B cell (primary cell): ENCODE measurements at places on chromosomes 7 and 10.

DNA sequence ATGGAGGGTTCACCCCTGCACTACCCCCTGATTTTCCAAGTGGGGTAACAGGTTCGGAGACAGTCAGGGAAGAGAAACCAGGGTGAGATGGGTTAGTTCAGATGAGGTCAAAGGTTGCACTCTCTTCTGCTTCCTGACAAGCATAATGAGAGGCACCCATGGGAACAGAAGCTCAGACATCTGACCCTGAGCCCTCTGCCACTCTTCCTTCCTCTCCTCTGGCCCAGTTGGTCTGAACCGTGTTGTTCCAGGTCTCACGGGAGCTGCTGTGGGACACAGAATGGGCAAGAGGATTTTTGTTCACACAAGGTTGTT, 38.4 kb downstream of the DNAJB12 start:
- DNase-seq: peak; percentile 12

- DNase-seq: no peak
Measured at GRCh38 chr7:114986190-114987180, 64.6 kb downstream of the MDFIC start.

- no peak for DNase-seq
Measured at GRCh38 chr7:113094517-113095249, 8.1 kb upstream of the GPR85 start.

DNA sequence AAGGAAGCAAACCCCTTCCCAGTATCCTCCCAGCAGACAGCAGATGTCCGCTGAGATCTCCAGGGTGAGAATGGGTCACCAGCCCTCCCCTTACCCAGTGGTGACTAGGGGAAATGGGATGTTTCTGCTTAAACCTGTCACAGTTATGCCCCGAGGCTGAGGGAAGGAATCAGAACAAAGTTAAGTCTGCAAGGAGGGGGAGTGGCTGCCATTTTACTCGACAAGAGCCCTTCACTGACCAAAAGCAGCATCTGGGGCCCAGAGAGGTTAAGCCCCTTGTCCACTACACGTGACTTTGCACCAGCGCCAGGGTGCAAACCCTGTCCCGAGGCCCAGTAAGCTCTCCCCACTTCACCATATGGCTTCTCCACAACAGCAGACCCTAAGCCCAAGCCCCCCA, 4.6 kb upstream of the NANOS1 start:
- DNase-seq: no peak

- DNase-seq: peak; percentile 40
Measured at GRCh38 chr7:152313831-152314604, 121.8 kb downstream of the KMT2C start.

DNA sequence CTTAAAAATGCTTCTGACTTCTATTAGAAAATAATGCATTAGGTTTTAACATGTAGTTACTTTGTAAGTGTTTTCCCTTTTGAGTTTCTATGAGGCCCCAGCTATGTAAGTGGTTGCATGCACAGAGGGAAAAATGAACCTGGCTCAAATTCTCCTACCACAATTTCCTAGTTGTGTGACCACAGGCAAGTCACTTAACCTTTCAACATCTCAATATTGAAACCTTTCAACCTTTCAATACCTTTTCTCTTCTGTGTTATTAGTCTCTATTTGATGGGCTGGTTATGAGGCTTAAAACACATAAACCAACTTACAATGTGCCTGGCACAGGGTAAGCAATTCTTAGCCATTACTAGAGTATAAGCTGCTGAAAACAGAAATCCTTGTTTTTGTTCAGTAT, 203.0 kb downstream of the KCND2 start:
- no peak for DNase-seq
